ENCODE measurements at places on chromosomes 16 and 17.
A peak's percentile ranks its signal among the peaks of the same experiment; 100 is the strongest.

DNA sequence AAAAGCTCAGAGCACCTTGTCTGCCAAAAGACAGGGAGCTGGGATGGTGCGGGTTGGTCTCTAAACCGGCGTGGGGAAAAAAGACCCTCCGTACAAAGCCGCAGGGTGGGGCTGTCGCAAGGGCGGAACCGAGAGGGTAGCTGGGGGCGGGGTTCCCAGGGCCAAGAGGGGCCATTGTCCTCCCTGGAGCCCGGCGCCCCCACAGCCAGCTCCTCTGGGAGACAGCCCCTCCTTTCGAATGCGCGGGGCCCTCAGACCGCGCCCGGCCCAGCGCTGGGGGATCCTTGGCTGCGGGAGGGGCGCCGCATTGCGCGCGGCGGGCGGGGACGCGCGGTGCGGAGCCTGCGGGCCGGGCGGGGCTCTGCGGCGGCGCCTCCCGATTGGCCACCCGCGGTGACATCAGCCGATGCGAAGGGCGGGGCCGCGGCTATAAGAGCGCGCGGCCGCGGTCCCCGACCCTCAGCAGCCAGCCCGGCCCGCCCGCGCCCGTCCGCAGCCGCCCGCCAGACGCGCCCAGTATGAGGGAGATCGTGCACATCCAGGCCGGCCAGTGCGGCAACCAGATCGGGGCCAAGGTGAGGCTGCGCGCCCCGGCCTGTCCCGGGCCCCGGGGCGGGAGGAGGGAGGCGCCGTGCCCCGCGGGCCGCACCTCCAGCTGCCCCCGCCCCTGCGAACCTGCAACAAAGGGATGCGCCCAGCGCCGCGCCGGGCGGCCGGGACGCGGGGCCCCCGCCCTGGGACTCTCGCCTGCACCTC is at the start of gene TUBB3:
Gene TUBB3, plus strand, starts transcription at position 459 of the 756 bp plus-strand sequence. Its CDS starts 60 bp downstream, at position 519.
- DNase-seq, result peak; percentile 83

GRCh38 chr17:71432378-71433315 is 688.2 kb upstream of the SOX9 start:
- DNase-seq, result no peak

GRCh38 chr16:85554889-85555718 is 58.0 kb upstream of the GSE1 start:
- peak; percentile 72 for DNase-seq

- DNase-seq, result no peak
Observed at GRCh38 chr17:57905875-57906455, 49.2 kb downstream of the CUEDC1 start.

GRCh38 chr17:31385428-31386285 is 5.8 kb upstream of the RAB11FIP4 start:
- DNase-seq, result no peak

- DNase-seq, result peak; percentile 41
Observed at GRCh38 chr17:31560616-31561235, 169.3 kb downstream of the RAB11FIP4 start.

DNA sequence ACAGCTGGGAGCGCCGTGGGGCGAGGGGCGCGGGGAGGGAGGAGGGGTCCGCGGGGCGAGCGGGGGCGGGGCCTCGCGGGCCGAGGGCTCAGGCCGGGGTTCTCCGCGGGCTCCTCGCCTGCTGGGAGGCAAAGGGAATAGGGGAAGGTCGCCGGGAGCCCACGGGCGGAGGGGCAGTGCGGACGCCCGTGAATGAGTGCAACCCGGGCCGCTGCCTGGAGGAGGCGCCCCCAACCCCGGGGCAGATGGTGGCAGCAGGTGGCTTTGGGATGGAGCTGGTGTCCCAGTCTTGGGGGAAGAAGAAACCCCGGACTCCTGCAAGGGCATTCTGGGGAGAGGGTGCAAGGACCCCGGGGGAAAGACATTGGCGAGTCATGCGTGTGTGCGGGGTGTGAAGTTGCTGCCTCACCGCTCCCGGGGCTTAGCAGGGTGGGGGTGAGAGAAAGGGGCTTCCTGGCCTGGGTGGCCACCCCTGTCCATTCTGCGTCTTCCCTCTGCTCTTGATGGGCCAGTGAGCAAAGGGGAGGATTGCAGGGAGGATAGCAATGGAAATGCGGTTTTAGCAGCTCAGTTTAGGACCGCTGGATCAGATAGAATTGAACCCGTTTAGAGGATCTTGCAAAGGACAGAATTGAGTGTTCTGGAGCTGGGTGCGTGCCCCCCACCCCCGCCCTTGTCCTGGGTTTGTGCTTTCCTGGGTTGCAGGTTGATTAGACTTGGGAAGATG is 526 bp downstream of the KIAA0513 start:
- no peak for DNase-seq

Data from myocyte (in vitro differentiated cells).